ENCODE measurements at places on chromosomes 6 and 20.

DNA sequence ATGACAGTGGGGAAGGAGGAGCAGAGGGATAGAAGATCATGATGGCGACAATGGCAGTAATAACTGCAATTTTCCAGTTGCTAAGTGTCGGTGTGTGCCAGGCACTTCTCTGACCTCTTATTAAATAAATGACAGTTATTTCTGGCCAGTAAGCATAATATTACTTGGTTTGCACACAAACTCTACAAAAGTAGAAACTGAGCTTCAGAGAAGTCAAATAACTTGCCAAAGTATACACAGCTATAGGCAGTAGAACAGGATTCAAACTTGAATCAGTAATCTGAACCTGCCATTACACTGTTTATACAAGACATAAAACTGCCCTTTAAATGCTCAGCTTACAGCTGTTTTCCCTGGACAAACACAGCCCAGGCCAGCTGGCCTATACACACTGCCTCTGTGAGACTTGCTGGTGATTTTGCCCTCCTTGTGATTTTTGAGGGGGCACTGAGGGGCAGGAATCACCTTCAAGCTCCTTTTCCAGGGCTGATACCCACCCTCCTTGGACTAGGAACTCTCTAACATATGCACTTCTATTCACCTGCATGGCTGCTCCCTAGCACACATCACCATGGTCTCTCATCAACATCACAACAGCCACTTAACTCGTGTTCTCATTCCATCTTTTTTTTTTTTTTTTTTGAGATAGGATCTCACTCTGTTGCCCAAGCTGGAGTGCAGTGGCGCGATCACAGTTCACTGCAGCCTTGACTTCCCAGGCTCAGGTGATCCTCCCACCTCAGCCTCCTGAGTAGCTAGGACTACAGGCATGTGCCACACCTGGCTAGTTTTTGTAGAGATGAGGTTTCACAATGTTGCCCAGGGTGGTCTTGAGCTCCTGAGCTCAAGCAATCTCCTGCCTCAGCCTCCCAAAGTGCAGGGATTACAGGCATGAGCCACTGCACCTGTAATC lies 63.6 kb downstream of the SLC23A2 start:
- no peak for DNase-seq

DNA sequence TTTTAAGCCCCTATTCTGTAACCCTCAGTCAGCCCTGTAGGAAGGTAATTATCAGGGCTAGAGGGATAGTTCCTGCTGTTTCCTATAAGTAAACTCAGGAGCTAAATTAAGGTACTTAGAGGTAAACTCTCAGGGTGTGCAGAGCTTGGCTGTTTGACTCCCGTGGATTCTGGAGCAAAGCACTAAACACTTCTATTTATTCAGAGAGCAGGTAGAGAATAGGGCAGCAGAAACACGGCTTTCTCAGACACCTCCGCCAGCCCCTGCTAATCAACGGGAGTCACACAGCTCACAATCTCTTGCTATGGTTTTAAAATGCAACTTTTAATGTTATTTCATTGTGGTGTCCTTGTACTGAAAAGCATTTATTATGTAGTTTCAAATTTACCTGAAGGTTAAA lies 21.8 kb downstream of the PRKN start:
- DNase-seq: peak; percentile 17

DNA sequence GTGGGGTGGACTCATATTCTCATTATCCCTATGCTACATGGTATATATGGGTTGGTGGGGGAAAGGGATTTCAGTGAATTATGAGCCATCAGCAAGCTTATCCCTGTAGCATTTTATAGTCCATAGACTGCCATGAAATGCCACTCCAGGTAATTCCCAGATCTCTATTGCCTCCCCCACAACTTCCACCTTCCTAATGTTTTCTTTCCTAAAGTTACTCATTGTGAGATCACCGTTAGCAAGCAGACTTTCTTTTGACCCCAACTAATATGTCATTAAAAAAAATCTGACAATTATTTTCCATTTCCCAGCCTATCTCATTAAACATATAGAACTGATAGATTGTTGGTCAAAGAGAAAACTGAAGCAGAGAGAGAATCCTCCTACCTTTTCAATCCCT lies 40.7 kb upstream of the TBX18 start:
- no peak for DNase-seq

- DNase-seq: peak; percentile 43
Observed at GRCh38 chr6:156775717-156776116, 1.5 kb upstream of the ARID1B start.

DNA sequence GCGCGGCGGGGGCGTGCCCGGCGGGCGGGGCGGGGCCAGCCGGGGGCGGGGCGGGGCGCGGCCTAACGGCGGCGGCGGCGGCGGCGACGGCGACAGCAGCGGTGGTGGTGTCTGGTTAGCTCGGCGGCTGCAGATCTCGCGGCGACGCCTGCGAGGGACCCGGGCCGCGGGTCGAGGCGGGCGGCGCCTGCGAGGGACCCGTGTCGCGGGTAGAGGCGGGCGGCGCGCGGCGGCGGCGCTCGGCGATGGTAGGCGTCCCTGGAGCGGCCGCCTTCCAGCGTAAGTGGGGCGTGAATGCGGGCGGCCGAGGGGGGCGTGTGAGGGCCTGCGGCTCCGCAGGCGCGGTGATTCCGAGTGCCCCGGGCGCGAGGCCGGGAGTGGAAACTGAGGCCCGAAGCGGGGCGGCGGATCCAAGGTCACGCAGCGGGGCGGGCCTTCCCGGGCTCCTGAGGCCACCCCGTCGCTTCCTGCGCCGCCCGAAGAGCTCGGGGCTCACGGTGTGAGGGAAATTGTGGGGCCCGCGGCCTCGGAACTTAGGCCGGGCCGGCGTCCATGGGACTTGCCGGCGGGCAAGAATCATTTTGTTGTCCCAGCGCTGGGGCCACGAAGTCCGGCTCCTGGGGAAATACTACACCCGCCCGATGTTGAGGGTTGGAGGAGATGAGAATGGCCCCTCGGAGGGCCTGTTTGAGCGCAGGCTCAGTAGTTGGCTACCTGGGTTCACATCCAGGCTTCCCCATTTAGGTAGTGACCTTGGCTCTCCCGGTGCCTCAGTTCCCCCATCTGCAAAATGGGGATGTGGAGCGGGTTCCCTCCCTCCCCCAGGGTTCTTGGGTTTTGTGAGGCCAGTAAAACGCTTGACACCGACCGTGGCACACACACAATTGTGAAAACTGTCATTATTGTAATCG lies at the start of gene CBFA2T2:
Gene CBFA2T2 (plus strand): TSS at position 74 of the 911 bp plus-strand sequence. CDS start 172 bp downstream, at position 246.
- peak; percentile 42 for DNase-seq

DNA sequence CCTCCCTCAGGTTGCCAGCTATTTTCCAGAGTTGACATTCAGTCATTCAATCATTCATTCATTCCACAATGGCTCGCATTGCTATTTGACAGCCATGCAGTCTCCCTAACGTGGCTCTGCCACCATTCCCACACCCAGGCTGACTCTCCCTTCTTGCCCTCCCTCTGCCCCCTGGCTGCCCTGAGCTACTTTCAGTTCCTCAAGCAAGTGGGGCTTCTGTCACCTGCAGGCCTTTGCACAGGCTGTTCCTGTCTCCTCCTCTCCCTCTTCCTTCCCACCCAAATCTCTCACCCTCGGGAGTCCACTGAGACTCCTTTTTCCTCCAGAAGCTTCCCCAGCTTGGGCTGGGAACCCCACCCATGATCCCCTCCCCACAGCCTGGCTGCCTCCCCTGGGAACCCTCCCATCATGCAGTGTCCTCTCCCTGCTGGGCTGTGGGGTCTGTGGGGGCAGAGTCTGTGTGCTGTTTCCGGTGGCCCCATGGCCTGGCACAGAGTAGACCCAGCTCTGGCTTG lies 2.6 kb downstream of the PACSIN1 start:
- DNase-seq: no peak

DNA sequence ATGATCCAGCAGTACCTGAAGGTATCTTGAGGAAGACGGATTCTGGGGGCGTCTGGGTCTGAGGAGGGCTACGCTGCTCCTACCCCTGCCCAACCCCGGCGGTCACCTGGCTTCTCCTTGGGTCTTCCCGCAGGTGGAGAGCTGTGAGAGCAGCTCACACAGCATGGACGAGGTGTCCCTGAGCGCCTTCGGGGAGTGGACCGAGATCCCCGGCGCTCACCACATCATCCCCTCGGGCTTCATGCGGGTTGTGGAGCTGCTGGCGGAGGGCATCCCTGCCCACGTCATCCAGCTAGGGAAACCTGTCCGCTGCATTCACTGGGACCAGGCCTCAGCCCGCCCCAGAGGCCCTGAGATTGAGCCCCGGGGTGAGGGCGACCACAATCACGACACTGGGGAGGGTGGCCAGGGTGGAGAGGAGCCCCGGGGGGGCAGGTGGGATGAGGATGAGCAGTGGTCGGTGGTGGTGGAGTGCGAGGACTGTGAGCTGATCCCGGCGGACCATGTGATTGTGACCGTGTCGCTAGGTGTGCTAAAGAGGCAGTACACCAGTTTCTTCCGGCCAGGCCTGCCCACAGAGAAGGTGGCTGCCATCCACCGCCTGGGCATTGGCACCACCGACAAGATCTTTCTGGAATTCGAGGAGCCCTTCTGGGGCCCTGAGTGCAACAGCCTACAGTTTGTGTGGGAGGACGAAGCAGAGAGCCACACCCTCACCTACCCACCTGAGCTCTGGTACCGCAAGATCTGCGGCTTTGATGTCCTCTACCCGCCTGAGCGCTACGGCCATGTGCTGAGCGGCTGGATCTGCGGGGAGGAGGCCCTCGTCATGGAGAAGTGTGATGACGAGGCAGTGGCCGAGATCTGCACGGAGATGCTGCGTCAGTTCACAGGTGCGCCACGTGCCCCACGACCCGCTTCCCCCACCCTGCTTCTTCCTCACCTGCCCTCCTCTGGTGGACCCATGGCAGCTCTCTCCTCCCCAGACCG lies 166.9 kb upstream of the RNF24 start:
- no peak for DNase-seq

DNA sequence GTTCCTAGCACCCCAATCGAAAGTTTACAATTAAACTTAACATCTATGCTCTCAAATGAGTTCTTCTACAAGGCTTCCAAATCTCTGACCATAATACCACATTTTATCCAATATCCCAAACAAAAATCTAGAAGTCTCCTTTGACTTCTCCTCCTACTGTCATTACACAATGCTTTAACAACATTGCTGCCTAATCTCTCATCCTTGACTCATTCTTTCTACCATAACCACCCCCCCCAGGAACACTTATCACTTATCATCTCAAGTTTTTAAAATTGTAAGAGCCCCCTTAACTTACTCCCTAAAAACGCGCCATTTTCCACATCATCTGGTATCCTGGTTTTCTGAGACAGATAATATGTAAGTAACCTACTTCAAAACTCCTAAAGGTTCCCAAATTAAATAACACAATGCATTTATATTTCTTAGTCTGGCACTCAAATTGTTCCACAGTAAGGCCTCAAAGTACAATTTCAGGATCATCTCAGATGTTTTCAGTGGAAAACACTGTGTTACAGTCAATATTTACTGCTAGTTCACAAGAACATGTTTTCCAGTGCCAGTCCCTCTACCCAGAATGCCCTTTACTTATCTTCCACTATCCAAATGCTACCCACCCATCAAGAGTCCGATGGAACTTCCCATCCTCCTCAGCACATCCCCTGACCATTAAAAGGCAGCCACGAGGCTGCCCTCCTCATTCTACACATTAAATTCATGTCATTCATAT lies 308.2 kb upstream of the THEMIS start:
- no peak for DNase-seq

DNA sequence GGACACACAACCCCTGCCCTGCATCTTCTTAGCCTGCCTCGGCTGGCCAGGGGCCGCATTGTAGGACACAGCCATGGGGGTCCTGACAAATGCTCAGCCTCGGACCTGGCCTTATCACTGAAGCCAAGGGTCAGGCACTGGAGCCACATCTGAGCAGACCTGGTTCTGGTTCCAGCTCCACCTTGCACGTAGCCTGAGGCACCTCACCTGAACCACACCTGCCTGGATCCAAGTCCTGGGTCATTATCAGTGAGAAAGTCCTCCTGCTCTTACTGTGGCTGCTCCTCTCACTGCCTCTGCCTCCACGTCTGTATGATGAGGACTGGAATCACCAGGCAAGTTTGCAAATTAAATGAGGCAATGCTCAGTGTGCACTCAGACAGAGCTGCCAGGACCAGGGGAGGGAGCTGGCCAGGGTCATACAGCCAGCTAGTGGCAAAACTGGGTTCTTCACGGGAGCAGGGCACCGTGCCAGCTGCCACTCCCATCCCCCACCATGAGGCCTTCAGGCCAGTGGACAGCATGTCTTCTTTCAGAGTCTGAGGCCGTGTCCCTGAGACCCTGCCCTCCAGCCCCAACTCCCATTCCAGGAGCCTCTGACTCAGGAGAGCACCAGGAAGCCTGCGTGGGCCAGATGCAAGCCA lies 40.2 kb downstream of the MRPL14 start:
- DNase-seq: peak; percentile 49

DNA sequence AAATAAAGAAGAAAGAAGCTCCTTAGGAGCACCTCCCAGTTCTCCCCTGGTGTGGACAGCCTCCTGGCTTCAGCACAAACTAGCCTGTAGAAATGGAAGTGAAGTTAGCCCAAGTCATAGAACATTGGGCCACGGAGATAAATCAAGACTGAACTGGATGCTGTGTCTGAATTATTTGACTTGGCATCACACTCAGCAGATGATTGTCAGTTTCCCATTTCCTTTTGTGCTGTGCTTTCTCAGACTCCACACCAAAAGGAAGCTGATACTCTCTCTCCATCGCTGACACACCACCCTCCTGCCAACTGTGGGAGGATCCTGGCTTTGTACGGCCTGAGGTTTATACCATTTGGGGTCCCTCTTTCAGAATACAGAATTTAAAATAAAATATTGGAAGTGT lies 209.8 kb downstream of the TFAP2A start:
- no peak for DNase-seq

DNA sequence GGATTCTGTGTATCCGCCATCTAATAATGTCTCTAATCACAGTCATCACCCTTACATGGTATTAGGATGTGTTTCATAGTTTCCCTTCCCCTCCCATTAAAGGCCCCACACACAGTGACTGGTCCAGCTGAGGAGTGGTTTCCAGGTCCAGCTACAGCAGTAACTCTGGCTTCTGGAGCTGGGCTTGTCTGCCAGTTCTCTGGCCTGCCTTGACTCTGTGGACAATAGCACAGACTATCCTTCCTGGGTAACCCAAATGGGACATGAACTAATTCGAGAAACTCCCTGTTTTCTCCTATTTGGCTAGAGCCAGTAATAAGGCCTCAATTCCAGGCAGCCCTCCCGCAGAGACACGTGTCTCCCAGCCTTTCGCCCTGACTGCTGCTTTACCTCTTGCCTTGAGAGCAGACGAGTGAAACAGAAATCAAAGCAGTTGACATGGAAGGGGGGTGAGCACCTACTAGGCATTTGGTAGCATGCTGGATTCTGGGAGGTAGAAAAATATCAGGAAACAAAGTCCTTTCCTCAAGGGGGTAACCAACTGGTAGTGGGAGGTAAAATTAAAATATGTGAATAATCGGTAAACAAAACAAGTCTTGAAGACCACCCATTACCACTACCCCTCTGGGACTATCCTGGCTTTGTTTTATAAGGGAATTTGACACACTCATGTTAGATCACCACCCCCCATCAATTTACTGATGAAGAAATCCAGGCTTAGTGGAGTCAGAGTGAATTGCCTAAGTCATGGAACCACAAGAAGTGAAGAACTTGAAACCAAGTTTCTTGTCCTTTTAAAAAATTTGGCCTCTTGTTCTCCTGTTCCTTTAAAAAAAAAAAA lies 1.2 kb downstream of the TRAF3IP2 start:
- DNase-seq: peak; percentile 57

All from G401 (cell line).